Activated B cell treated with CpG ODN at 0.5 μM for 24 hours (primary cell): ENCODE measurements at places on chromosomes 3 and 15.

DNA sequence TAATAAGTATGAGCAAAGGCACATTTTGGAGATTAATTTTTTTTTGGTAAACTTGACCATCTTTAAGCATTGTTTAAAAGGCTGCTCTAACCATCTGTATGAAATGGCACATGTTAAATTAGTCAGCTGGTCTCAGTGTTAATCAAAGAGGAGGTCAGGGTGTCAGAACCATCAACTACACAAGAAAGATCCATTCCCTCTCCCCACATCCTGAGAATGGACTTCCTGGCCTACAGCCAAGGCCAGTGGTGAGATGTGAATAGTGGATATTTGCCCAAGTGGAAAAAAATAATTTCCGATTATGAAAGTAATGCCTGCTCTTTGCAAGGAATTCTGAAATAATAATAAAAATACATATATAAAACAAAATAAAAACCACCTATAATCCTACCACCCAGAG lies 641.7 kb downstream of the NR2F2 start:
- H3K4me1 ChIP-seq, result no peaks in the 10 kb centered on the region
- H3K27me3 ChIP-seq, result no peaks in the 10 kb centered on the region
- no peak overlapping the region for H3K4me3 ChIP-seq

- no peak overlapping the region for H3K4me3 ChIP-seq
- no peaks in the 10 kb centered on the region for H3K27me3 ChIP-seq
- no peaks in the 10 kb centered on the region for H3K36me3 ChIP-seq
- no peak for DNase-seq
Measured at GRCh38 chr3:59775761-59776325, 726.0 kb upstream of the CFAP20DC start.

- H3K27ac ChIP-seq, result no peak overlapping the region
- H3K4me3 ChIP-seq, result no peak overlapping the region
- no peaks in the 10 kb centered on the region for H3K36me3 ChIP-seq
- H3K4me1 ChIP-seq, result no peaks in the 10 kb centered on the region
Measured at GRCh38 chr15:26757141-26757540, 15.7 kb downstream of the GABRB3 start.

DNA sequence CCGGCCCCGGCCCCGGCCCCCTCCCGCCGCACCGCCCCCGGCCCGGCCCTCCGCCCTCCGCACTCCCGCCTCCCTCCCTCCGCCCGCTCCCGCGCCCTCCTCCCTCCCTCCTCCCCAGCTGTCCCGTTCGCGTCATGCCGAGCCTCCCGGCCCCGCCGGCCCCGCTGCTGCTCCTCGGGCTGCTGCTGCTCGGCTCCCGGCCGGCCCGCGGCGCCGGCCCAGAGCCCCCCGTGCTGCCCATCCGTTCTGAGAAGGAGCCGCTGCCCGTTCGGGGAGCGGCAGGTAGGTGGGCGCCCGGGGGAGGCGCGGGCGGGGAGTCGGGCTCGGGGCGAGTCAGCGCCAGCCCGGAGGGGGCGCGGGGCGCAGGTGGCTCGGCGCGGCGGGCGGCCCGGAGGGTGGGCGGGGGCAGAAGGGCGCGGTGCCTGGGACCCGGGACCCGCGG lies 352 bp downstream of the CHRD start:
- H3K36me3 ChIP-seq, result no peaks in the 10 kb centered on the region
- peak; percentile 25 for DNase-seq
- no peak overlapping the region for H3K4me3 ChIP-seq
- H3K27me3 ChIP-seq, result peaks cover 65% of the 10 kb centered on the region

DNA sequence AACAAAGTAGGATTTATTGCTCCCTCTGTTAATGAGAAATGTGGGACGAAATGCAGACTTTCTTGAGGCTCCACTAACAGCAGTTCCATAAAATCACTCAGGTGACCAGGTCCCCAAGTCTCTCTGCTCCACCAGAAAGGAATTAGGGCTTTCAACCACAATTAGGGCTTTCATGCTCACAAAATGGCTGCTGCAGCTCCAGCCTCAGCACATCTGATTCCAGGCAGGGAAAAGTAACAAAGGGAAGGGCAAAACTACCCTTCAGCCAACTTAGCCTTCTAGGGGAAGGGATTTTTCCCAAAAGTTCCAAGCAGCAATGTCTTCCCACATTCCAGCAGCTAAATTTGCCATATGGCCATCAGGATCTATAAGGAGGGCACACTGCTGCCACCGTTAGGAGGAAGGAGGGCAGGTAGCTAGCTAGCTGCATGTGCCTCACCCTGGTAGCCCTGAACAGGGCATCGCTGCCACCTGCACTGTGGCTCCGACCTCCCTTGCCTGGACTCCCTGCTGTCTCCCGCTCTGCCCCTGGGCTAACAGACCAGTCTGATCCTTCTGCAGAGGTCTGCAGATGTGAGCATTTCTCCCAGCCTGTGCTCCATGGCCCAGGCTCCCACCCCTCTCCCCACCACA lies 12.8 kb downstream of the CFAP100 start:
- no peak overlapping the region for H3K27ac ChIP-seq
- peaks cover 16% of the 10 kb centered on the region for H3K27me3 ChIP-seq
- no peaks in the 10 kb centered on the region for H3K4me1 ChIP-seq
- DNase-seq, result no peak

- H3K36me3 ChIP-seq, result no peaks in the 10 kb centered on the region
- peaks cover 43% of the 10 kb centered on the region for H3K4me1 ChIP-seq
- H3K27me3 ChIP-seq, result no peaks in the 10 kb centered on the region
- DNase-seq, result peak; percentile 69
Measured at GRCh38 chr3:183285828-183286457, 32.9 kb downstream of the B3GNT5 start.

GRCh38 chr15:45111390-45112142 lies 2.4 kb downstream of the DUOX2 start:
- peak overlapping the region; percentile 52 for H3K4me3 ChIP-seq
- peaks cover 67% of the 10 kb centered on the region for H3K27me3 ChIP-seq
- H3K27ac ChIP-seq, result no peak overlapping the region

DNA sequence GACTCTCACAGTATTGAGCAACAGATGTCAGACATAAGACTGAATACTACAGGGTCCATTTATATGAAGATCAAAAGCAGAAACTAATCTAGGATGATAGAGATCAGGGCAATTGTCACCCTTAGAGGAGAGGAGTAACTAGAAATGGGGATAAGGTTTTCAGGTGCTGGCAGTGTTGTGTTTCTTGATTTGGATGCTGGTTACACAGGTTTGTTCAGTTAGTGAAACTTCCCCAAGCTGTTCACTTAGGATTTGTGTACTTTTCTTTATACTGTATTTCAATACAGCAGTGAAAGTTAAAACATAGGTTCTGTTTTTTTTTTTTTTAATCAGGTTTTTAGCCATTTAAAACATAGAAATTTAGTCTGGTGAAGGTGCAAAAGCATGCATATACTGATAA lies 39.1 kb upstream of the CMTM7 start:
- no peak for DNase-seq
- H3K27ac ChIP-seq, result no peak overlapping the region
- no peaks in the 10 kb centered on the region for H3K36me3 ChIP-seq
- H3K27me3 ChIP-seq, result no peaks in the 10 kb centered on the region

- no peak for DNase-seq
- H3K27me3 ChIP-seq, result peaks cover 36% of the 10 kb centered on the region
- no peaks in the 10 kb centered on the region for H3K36me3 ChIP-seq
- peaks cover 16% of the 10 kb centered on the region for H3K4me1 ChIP-seq
Measured at GRCh38 chr3:186614266-186614596, 1.4 kb downstream of the AHSG start.

DNA sequence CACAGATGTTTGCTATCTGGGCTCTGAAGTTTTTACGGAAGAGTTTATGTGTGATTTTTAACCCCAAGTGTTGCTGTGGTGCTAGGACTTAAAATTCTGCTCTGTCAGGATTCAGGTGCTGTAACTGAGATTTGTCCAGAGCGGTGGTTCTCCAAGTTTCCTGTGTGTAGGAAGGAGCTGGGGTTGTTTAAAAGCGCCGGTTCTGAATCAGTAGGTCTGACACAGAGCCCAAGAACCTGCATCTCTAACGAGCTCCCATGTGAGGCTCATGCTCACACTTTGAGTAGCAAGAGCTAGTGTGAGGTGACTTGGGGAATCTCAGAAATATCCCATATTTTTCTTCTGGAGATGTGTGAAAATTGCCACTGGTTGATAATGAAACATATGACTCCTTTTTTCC lies 325.5 kb downstream of the SATB1 start:
- H3K27ac ChIP-seq, result no peak overlapping the region
- no peak for DNase-seq
- no peaks in the 10 kb centered on the region for H3K4me1 ChIP-seq
- H3K27me3 ChIP-seq, result peaks cover 13% of the 10 kb centered on the region
- no peak overlapping the region for H3K4me3 ChIP-seq

DNA sequence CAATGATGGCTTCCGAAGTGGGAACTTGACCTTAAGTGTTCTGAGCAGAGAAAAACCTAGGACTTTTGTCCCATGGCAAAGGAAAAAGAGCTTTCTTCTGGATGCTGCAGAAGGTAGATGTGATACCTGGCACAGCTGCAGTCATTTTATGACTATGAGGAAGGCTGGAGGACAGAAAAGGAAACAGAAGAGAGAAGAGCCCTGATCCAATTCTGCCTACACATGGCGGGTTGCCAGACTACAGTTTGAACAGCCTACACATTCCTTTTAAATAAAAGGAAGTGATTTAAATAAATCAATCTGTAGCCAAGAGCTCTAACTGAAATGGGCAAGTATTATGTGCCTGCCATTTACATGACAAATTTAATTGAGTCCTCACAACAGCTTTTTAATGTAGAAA lies 43.6 kb upstream of the CHRNB4 start:
- H3K36me3 ChIP-seq, result no peaks in the 10 kb centered on the region
- no peak overlapping the region for H3K4me3 ChIP-seq
- H3K27me3 ChIP-seq, result peaks cover 8% of the 10 kb centered on the region
- no peak overlapping the region for H3K27ac ChIP-seq
- no peaks in the 10 kb centered on the region for H3K4me1 ChIP-seq

DNA sequence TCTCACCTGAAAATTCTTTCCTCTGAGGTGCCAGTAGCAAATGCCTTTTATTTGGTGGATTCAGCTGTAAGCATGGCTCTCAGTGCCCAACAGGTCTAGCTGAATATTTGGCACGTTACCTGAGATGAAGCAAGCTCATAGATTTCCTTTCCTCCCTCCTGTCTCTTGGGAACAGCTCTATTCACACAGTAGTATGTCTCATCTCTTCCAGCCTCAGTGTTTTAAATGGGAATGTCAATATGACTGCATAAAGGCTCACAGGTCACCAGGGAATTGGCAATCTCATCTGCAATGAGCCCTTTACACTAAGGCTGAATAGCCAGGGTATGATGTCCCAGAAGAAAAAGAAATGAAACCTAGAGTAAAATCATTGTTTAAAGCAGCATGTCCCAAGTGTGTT lies 733.5 kb downstream of the NTRK3 start:
- H3K27ac ChIP-seq, result no peak overlapping the region
- no peaks in the 10 kb centered on the region for H3K36me3 ChIP-seq
- H3K4me1 ChIP-seq, result no peaks in the 10 kb centered on the region
- no peak for DNase-seq

DNA sequence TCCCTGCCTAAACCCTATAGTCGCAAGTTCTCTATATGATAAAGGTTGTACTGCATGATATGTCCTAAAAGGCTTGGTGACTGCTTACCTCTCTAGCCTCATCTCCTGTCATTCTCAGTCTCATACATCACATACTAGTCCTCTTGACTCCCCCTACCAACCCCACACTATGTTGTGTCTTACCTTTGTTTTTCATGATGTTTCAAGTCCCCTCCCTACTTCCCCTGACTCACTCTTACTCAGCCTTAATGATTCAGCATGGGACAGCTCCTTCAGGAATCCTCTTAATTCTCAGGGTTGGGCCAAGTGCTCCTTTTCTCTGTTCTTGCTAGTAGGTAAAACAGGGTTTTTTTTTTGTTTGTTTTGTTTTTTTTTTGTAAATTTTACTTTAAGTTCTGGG lies 49.6 kb downstream of the SLMAP start:
- H3K4me3 ChIP-seq, result no peak overlapping the region
- H3K27ac ChIP-seq, result peak overlapping the region; percentile 0
- H3K4me1 ChIP-seq, result peaks cover 44% of the 10 kb centered on the region
- no peak for DNase-seq

- H3K36me3 ChIP-seq, result peaks cover 1% of the 10 kb centered on the region
- no peak overlapping the region for H3K27ac ChIP-seq
- DNase-seq, result no peak
- no peaks in the 10 kb centered on the region for H3K4me1 ChIP-seq
- H3K4me3 ChIP-seq, result no peak overlapping the region
- peaks cover 13% of the 10 kb centered on the region for H3K27me3 ChIP-seq
Measured at GRCh38 chr3:168124791-168125190, 29.1 kb upstream of the GOLIM4 start.
